ENCODE measurements at places on chromosomes 12 and 14.

DNA sequence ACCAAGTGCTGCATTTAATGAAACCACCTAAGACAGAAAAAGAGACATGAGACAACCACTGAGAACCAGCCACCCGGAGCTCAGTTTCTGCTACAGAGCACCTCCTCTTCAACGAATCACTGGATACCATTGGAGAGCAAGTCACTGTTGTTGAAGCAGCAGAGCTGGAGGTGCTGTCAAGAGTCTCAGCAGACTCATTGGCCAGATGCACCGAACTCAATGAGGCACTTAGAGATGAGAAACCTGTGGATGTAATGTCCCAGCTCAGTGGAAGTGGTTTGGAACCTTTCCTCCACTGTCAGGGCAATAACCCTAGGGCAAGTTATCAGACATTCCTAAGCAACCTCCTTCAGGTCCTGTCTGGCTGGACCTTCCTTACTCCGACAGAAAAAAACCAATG lies 13.1 kb downstream of the NPC2 start:
- no peak for DNase-seq

DNA sequence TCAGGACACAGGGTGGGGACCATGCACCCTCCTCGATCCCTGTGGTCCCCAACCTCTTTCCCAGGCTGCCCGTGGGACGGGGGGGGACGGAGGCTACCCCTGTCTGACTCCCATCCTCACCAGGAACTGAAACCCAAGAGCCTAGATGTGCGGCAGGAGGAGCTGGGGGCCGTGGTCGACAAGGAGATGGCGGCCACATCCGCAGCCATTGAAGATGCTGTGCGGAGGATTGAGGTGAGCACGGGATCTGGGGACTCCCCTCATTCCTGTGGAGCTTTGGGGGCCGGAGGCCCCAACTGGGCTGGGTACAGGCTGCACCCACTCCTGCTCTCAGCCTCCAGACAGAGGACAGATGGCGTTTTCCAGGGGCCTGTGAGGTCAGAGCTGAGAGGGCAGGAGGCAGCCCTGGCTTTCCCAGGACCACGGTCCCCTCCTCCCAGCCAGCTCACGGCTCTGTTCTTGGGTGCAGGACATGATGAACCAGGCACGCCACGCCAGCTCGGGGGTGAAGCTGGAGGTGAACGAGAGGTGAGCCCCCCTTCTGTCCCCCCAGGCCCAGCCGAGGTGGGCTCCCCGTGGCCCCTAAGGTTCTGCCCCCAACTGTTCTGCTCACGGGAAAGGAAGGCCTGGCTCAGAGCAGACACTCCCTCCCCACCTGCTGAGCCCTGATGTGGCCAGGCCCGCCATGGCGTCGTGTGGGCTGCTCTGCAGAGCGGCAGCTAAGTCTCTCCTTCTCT lies 24.2 kb downstream of the HIP1R start:
- no peak for DNase-seq

- DNase-seq = no peak
Observed at GRCh38 chr12:76711241-76711640, 52.7 kb upstream of the ZDHHC17 start.

DNA sequence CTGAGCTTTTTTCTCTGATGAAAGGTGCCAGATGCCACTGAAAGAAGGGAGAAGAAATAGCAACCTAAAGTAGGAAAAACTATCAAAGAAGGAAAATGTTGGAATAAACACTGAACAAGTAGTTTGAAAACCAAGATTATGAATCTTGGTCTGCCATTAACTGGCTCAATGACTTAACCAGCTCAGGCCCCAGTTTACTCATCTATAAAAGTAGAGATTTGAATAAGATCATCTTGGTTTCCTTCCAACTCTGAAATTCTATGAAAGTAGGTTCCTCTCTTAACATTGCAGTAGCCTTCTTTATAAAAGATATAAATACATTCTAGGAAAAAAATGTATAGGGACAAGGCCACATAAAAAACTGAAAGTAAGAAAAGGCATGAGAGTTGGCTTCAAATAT lies 16.1 kb upstream of the CCND2 start:
- no peak for DNase-seq

DNA sequence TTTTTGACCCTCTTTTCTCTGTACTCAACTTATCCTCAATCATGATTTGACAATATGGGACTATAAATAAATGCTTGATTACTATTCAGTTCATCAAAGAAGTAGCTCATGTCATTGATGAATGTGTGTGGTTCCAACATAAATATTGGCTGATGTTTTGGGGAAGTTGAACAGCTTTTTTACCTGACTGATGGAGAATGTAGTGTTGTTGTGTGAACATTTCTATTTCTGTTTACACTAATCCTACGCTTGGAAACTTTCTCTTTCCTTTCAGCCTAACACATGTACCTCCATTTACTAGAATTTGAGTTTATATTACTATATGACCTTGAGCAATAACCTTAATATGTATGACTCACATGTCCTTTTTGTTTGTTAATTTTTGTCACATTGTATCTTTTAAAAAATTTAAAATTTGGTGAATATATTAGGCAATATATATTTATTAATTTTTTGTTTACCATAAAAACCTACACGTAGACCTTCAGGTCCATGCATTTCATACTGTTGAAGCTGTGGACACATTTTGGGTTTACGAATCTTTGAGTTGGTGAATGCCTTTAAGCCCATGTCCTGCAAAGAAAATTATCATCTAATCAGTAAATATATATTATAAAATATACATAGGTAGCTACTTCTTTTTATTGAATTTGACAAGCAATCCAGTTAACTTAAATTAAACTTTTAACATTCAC lies 21.1 kb downstream of the A2M start:
- DNase-seq = no peak

DNA sequence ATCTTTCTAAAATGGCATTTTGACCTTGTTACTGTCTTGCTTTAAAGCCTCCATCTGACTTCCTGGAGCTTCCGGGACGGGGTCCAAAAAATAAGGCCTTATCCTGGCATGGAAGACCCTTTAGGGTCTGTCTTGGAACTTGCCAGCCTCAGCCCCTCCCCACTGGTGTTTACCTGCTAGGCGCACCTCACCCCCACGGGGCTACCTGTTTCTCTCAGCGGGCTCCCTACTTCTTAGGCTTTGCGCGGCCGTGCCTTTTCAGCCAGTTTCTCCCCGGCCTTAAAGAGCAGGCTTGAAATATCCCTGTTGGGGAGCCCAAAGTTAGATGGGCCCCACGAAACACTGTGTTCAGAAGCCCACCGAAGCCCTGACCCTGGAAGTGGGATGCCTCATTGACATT lies 5.1 kb downstream of the RTL1 start:
- DNase-seq = no peak

DNA sequence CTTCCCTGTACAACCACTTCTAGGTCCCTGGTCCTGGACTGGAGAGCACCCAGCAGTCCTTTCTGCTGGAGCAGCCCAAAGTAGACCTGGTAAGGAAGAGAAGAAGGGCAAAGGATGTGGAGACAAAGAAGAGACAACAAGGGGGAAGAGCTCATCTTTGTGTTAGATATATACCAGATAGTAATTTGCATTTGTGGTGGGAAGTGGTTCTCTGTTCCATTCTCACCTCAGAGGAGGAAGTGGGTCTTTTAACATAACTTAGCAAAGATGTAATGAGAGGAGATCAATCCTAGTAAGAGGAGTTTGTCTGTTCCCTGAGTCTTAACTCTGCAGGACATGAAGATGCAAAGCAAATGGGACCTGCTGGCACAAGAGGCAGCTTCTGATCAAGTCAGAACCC lies 8.0 kb downstream of the CCDC198 start:
- DNase-seq = no peak

DNA sequence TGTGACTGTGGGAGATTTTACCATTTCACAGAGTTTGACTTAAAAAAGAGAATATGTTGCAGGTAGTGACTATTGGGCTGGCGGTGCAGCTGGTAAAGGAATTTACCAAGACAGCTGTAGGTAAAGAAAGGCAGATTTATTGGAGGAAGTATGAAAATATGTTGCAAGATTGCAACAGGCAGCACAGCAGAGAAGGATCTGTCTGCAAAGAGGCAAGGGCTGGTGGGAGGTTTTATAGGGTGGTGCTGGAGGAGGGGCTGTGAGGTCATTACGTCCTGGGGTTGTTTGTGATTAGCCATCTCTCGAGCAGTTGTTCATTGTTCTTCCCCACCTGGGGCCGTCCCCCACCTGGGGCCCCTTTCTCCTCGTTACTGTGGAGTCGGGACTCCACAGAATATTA lies 62.1 kb downstream of the ACACB start:
- no peak for DNase-seq

DNA sequence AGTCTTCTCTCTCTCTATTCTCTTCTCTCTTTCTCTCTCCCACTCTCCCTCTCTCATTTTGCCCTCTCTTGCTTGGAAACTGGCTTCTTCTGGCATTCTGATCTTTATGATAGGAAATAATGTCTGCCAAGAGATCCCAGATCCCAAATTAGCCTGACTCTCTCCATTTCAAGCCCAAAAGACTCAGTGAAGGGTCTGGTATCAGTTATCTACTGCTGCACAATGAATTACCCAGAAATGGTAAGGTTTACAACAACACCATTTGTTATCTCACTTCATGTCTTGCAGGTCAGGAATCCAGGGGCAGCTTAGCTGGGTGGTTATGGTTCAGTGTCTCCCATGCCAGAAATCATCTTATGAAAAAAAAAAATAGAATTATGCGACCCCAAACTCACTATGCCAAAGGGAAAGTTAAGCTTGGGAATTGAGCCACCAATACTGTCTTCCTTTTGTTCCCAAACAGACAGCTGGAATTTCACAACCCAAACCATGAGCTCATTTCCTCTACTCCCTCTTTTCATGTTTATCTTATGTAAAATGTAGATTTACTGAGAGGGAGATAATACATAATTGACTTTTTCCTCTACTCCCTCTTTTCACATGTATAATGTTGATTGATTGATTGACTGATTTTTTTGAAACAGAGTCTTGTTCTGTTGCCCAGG lies 67.8 kb upstream of the FICD start:
- DNase-seq = no peak

DNA sequence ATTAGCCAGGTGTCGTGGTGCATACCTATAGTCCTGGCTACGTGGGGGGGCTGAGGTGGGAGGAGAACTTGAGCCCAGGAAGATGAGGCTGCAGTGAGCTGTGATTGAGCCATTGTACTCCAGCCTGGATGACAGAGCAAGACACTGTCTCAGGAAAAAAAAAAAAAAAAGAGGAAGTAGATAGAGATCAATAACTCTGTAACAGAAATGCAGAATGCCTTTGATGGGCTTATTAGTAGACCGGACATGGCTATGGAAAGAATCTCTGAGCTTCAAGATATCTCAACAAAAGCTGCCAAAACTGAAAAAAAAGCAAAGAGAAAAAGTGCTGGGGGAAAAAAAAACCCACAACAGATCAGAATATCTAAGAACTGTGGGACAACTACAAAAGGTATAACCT lies 37.5 kb downstream of the GPR68 start:
- no peak for DNase-seq

DNA sequence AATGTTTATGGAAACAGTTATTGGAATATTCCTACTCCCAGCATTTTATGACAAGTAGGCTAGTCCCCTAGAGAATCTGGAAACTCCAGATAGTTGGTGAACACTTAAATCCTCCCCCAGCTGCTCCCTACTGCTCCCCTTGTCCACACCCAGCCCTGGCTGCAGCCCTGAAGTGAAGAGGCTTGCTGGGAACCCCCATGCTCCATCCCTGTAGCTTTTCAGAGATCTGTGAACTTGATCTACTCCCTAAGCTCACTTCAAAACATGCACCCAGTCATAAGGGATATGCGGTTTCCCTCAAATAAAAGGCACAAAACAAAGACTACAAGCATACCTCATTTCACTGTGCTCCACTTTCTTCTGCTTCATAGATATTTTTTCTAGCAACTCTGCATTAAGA lies 33.2 kb downstream of the EGLN3 start:
- no peak for DNase-seq

DNA sequence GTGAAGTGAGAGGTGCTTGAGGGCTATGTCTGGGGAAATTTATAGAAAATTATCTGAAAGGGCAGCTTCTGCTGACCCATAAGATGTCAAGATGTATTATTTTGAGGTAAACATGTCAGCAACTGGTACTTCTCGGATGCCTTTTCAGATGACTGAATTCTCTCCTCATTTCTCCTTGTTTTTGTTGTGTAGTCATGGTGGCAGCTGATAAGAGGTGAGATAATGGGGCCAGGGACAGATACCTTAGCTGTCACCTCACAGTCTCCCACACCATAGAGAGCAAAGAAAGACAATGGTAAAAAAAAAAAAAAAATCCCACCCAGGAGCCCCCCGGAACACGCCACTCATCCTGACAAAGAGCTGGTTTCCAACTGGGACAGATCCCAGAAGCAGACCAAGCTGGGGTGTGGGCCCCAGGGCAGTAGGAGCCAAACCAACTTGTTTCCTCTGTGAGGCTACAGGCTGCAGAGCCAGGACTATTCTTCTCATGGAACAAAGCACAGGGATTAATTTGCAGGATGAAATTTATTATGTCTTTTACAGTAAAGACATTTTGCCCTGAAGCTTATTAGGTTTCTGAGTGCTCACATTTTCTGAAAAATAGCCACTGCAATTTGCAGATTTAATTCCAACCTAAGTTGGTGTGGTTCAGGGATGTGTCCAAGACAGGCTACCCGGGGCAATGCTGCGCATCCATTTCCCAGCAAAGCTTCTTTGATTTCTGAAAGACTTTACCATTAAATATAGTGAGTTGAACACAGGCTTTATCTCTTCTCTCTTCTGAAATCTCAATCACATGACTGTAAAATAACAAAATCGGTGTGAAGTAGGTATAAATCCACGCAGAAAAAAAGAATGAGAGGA lies 52.2 kb downstream of the NDUFA12 start:
- no peak for DNase-seq

DNA sequence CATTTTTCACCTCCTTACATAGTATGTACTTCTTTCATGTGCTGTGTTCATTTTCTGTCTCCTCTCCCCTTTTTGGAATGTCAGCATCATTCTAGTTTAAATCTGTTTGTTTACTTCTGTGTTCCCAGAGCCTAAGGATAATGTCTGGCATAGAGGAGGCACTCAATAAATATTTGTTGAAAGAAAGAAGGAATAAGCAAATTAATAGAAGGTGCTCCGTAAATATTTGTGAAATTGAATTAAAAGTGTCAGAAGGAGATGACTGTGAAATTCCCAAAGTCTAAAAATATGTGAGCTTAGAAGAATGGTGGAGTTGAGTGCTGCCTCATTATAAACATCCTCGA lies 3.3 kb upstream of the CDKN1B start:
- no peak for DNase-seq

GRCh38 chr12:120041386-120042231 lies 52.6 kb downstream of the BICDL1 start:
- no peak for DNase-seq

DNA sequence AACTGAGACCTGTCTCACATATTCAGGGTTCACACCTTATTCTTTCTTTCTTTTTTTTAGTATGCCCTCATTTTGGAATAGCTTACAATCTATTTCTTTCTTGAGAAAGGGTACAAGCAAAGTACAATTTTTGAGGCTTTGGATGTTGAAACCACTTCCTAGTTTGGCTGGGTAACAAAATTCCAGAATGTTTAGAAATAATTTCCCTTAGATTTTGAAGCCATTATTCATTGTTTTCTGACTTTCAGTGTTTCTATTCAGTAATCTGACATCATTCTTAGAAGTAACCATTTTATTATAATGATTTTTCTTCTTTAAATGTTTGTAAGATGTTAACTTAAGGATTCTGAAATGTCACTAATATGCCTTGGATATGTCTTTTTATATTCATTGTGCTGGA lies 28.2 kb downstream of the ST8SIA1 start:
- DNase-seq = no peak

GRCh38 chr12:32070370-32070769 lies 36.3 kb upstream of the BICD1 start:
- no peak for DNase-seq

Measured in hippocampal formation (tissue), 2 donors.